ENCODE measurements at places on chromosomes 11 and 22.

DNA sequence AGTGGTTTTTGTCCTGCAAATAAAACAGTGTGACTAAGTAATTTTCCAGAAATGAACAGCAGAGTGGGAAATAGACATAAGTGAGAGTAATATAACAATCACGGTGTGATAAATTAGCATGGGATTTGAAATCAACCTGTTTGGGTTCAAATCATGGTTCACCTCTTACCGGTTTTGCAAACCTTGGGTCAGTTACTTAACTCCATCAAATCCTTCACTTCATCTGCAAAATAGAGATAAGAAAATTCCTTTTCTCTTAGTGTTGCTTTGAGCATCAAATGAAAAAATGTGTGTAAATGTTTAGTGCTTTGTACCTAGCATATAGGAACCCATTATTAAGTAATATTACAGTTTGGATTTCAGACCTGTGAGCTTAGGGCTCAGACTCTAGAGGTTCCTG lies 152.2 kb downstream of the TEAD1 start:
- DNase-seq, result no peak

DNA sequence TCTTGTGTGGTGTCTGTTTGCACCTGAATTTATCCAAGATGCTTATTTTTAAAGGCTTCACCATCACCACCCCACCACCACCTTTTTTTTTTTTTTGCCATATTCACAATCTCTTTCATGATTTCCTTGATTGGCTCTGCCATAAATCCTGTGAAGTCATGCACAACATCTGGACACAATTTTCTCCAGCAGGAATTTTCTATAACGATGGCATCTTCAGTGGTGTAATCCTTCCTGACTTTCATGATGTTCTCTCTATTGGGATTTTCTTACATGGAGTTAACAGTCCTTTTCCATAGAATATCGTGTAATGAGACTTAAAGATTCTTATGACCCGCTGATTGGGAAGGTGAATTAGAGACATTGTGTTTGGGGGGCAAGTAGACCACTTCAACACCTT lies 17.8 kb downstream of the ZFP91 start:
- DNase-seq, result no peak

DNA sequence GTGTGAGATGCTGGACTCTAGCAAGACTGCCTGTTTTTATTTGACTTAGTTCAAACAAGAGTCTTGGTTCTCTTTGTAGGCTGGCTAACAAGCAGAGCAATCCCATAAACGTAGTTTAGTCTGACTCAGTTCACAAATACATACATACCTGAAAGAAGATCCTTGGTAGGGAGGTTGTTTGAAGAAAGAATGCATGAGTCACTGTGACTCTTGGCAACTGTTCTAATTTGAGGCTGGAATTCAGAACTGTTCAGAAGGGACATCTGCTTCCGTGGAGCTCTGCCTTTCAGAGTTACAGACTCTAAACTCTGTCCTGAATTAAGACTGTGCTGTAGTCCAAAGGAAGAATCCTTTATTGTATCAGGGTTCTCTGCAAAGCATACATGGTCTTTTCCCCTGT lies 32.2 kb downstream of the C2CD3 start:
- no peak for DNase-seq

DNA sequence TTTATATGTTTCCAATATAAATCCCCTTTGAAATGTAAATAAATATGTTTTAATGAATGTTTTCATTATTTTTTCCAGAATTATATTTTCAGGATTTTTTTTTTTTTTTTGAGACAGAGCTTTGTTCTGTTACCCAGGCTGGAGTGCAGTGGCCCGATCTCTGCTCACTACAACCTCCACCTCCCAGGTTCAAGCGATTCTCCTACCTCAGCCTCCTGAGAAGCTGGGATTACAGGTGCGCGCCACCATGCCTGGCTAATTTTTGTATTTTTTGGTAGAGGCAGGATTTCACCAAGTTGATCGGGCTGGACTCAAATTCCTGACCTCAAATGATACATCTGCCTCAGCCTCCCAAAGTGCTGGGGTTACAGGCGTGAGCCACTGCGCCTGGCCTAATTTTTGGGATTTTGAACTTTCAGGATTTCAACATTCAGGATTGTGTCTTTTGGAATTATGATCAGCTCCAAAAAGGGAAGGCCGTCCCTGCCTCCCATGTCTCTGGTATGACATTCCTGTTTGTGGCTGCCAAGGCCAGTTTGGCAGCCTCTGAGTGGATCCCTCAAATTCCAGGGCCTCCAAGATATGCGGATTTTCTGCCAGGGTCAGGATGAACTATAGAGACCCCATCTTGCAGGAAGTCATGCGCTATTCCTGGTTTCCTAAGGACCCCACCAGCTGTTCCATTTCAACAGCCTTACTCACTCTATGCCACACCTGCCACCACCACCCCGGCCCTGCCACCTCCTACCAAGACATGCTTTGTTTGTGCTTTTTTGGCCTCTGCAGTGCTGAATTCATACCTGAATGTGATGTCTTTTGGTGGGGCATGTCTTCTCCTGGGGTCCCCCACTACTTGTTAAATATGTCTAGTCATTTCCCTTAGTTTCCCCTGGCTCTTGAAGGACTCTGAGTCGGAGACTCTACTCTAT lies 21.9 kb upstream of the TMPRSS4 start:
- DNase-seq, result no peak

DNA sequence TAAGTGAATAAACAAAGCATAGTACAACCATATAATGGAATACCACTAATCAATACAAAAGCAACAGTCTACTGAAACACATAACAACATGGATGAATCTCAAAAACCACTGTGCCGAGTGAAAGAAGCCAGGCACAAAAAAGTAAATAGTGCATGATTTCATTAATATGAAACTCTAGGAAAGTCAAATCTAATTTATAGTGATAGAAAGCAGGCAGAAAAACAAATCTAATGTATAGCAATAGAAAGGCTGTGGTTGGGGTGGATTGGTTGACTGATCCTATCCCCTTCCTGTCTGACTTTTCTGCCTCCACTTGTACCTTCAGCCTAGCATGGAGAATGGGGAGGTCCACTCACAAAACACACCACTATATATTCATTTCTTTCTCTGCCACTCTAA lies 115.4 kb downstream of the SERGEF start:
- no peak for DNase-seq

DNA sequence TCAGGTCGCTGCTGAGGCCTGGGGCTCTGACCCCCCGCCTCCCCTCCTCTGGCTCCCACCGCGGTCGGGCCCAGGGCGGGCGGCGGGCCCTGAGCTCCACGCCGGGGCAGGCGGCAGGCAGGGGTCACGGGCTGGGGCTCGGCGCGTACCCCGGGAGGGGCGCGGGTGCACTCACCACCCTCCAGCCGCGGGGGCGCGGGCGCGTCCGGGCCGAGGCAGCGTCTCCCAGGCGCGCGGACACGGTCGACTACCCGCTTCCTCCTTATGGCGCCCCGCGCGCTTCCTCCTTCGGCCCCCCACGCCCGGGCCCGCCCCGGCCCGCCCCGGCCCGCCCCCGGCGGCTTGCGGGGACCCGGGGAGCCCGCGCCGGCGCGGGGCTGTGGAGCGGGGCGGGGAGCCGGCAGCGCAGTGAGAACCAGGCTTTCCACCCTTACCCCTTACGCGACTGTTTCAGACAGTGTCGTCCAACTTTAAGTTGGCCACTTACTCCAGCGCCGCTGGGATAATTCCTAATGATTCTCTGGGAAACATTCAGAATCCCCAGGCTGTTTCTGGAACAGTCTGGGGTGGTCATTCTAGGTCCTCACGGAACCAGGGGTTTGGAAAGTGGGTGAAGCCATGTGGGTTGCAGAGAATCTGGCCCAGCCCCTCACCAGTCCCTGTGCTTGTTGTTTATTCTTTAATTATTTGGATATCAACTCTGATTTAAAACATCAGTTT lies at the start of gene BID:
TSS of gene BID (minus strand) at position 264 of the 720 bp plus-strand sequence. CDS start 24,353 bp downstream, outside the sequence.
- no peak for DNase-seq

DNA sequence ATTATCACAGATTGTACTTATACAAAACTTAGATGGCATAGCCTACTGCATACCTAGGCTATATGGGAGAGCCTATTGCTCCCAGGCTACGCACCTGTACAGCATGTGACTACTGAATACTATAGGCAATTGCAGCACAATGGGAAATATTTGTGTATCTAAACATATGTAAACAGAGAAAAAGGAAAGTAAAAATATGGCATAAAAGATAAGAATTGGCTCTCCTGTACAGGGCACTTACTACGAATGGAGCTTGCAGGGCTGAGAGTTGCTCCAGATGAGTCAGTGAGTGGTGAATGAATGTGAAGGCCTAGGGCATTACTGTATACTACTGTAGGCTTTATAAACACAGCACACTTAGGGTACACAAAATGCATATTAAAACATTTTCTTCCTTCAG lies 13.2 kb downstream of the APOL6 start:
- no peak for DNase-seq

DNA sequence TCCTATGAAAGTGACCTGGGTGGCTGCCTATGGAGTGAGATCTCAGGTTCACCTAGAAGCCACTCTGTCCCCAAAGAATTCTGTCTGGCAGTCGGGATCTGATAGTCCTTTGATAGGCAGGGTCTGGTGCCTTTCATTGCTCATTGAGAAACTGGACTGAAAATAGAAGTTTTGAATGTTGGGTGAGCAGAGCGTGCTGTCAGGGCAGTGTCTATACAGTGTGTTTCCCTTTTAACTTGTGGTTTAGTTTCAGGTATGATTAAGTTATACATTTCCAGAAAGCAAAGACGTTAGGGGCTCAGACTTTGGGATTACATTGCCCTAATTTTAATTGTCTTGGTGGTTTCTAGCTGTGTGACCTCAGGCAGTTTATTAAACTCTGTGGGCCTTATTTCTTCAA lies 111.3 kb upstream of the PAX6 start:
- no peak for DNase-seq

DNA sequence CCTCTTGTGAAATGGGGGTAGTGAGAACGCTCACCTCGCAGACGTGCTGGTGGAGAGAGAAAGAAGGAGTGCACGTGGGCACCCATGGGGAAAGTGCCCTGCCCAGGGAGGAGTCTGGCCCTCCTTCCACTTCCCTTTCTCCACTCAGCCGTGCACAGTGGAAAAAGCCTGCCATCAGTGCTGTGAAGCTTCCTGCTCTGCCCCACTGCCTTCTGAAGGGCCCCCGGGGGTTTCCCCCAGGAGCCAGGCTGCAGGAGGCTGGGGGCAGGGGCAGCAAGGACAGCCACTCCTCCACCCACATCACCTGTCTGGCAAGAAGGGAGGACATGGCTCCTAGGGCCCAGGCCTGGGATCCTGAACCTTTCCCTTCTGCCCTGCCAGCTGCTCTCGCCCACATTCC lies 7.6 kb downstream of the TP53I11 start:
- DNase-seq, result peak; percentile 11

- DNase-seq, result no peak
These were observed 3.8 kb upstream of the QSER1 start for GRCh38 chr11:32888805-32889204.

- no peak for DNase-seq
These were observed 69.9 kb downstream of the FZD4 start for GRCh38 chr11:86885311-86885710.

DNA sequence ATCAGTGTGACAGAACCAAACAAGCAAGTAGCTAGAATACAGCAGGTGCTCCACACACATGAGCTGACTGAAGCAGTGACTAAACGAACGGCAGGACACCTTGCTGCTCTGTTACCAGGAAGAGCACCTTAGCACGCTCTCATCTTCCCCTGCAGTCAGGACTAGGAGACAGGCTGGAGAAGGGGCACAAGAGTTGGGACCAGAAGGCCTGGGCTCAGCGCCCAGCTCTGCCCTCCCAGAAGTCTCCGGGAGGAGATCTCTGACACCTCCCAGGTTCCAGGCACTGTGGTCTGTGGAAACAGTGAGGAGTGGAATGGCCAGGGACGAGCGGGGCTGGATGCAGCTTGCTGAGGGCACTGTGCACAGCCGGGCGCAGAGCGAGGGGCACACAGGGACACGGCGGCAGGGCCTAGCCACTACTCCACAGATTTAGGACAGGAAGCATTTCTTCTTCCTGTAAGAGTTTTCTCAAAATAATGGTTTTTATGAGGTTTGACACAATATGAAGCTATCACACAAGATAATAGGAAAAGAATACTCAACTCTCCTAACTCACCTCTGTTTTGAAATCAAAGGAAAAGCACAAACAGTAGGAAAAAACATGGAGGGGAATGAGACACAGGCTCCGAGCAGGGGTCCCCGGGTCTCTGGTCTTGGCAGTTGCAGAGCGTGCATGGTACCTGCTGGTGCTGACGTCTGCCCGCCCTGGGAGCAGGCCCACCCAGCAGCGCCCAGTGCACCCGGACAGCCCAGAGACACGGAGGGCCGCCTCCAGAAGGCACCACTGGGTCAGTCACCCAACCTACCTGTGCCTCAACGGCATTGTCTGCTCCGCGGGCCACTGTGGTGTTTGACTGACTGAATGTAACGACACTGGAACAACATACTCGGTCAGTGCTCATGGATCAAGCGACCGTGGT lies 67.6 kb downstream of the NCAPD3 start:
- no peak for DNase-seq

- DNase-seq, result no peak
These were observed 99.4 kb upstream of the ZC3H12C start for GRCh38 chr11:109993786-109994185.

GRCh38 chr11:33860926-33861325 lies 30.9 kb downstream of the LMO2 start:
- no peak for DNase-seq

- no peak for DNase-seq
These were observed 91.5 kb downstream of the MORC2 start for GRCh38 chr22:30876915-30877553.

DNA sequence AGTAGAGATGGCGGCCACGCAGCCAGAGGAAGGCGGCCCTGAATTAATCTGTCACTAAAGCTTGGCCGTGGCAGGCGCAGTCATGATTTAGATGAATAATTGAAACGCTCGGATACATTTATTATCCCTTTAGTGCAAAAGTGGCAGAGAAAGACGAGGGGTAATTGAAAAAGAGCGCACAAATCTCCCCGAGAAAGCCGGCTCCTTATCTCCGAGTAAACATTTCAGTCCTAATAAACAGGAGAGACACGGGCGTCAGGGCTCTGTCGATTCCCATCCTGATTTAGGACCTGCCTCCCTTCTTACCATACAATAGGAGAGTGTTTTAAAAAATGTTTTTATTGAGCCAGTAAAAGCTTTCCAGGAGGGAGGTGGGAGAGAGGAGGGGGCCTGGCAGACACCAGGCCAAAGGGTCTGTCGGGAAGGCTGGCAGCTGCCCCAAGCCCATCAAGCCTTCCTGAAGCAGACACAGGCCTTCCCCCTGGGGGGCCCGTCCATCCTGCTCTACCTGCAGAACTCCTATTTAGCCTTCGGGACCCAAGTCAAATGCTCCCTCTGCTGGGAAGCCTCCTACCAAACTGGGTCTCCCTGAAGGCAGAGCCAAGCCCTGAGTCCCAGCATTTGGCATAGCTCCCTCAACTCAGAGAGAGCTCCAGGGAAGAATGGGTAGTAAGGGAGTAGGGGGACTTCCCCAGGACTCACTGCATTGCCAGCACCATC lies 22.8 kb downstream of the OTUB1 start:
- DNase-seq, result no peak

All from stimulated activated CD8-positive, alpha-beta memory T cell treated with anti-CD3 and anti-CD28 coated beads, Interleukin-4, amount 100 ng/mL, for 24 hours (primary cell).